Vein endothelial cell (primary cell): ENCODE measurements at places on chromosomes 3 and 15. TPM values are rescaled to one million over a fixed set of nuclear protein-coding genes. Genes with fewer than 3 reads are reported as not detected.

Gene RARB
- 4.2 and 4.4 TPM in 2 replicates for total RNA-seq

Gene C3orf49
- not detected in 2 replicates for total RNA-seq

Gene SNURF
- 9.6 and 16.3 TPM in 2 replicates for total RNA-seq

Gene ADAMTS9
- total RNA-seq: 54.9 and 144 TPM in 2 replicates

Gene SLCO2A1
- 2.6 and 10.5 TPM in 2 replicates for total RNA-seq

Gene SLC22A14
- 0.10 TPM in 1 of 2 replicates, not detected in the other for total RNA-seq

Gene CD200
- 10.2 and 14.7 TPM in 2 replicates for total RNA-seq

Gene SEMA3B
- 0.65 and 1.1 TPM in 2 replicates for total RNA-seq

Gene USF3
- 13.0 and 13.7 TPM in 2 replicates for total RNA-seq

Gene PYGO1
- total RNA-seq: 0.33 and 3.1 TPM in 2 replicates

Gene CPEB1
- total RNA-seq: not detected in 2 replicates
